ENCODE measurements at places on chromosomes 12 and 14. TPM values are rescaled to one million over a fixed set of nuclear protein-coding genes. Genes with fewer than 3 reads are reported as not detected.

GRCh38 chr12:89173096-89173495, 179.2 kb downstream of the DUSP6 start:
- H3K36me3 ChIP-seq, result no peaks in the 10 kb centered on the region
- H3K4me3 ChIP-seq, result no peak overlapping the region
- H3K27me3 ChIP-seq, result no peaks in the 10 kb centered on the region
- no peaks in the 10 kb centered on the region for H3K4me1 ChIP-seq
- no peak overlapping the region for H3K27ac ChIP-seq

GRCh38 chr12:123089631-123090353, 61.1 kb downstream of the PITPNM2 start:
- H3K4me1 ChIP-seq, result peaks cover 14% of the 10 kb centered on the region
- H3K36me3 ChIP-seq, result no peaks in the 10 kb centered on the region
- H3K27ac ChIP-seq, result no peak overlapping the region
- H3K4me3 ChIP-seq, result no peak overlapping the region
- no peak for DNase-seq

GRCh38 chr12:49730568-49731101, 10.7 kb upstream of the TMBIM6 start:
- no peak for DNase-seq
- no peaks in the 10 kb centered on the region for H3K4me1 ChIP-seq
- H3K27me3 ChIP-seq, result no peaks in the 10 kb centered on the region
- no peak overlapping the region for H3K4me3 ChIP-seq

- H3K4me1 ChIP-seq, result peaks cover 4% of the 10 kb centered on the region
- no peaks in the 10 kb centered on the region for H3K27me3 ChIP-seq
- H3K27ac ChIP-seq, result no peak overlapping the region
- no peaks in the 10 kb centered on the region for H3K36me3 ChIP-seq
Observed at GRCh38 chr12:53344487-53344823, 8.3 kb upstream of the SP7 start.

DNA sequence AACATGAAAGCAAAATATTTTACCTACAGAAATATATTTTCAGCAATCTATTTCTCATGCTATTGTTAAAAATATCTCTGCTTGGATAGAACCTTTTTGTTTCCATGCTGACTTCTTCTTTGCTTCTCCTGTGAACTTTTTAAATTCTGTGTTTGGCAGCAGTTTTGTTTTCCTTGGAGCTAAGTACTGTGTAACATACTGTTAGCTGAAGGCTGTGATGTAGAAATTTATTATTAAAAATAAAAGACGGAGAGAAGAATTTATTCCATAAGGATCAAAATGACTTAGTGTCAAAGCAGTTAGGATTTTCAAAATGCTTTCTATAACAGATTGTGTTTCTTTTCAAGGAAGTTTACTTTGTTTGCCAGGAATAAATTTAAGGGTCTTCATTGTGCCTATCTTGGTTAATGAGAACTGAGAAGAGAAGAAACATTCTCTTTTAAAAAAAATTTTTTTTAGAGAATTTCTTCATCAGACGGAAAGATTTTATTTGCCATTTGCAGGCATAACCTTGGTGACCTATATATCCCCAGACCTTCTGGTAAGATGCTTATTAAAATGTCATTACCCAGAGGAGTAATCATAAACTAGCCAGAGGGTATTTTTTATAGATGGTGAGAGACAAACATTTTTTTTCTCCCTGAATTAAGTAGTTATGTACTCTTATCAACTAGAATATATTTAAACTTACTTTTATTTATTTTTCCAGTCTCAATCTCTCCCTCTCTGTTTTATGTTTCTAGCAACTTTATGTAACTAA, 147.1 kb upstream of the SLCO1C1 start:
- no peak for DNase-seq
- no peaks in the 10 kb centered on the region for H3K27me3 ChIP-seq
- H3K36me3 ChIP-seq, result no peaks in the 10 kb centered on the region

GRCh38 chr12:67667276-67668073, 18.9 kb downstream of the DYRK2 start:
- peak overlapping the region; percentile 27 for H3K27ac ChIP-seq
- H3K36me3 ChIP-seq, result no peaks in the 10 kb centered on the region
- DNase-seq, result no peak
- no peak overlapping the region for H3K4me3 ChIP-seq
- no peaks in the 10 kb centered on the region for H3K27me3 ChIP-seq

The PTCSC3 gene
- total RNA-seq, result not detected

The IQSEC3 gene
- total RNA-seq, result 1.3 TPM

The EML1 gene
- 66.5 TPM for total RNA-seq
